Fibroblast of the conjunctiva (primary cell): ENCODE measurements at places on chromosomes 2 and 18.

GRCh38 chr2:119466373-119466772 is 34.7 kb downstream of the TMEM37 start:
- DNase-seq, result no peak

DNA sequence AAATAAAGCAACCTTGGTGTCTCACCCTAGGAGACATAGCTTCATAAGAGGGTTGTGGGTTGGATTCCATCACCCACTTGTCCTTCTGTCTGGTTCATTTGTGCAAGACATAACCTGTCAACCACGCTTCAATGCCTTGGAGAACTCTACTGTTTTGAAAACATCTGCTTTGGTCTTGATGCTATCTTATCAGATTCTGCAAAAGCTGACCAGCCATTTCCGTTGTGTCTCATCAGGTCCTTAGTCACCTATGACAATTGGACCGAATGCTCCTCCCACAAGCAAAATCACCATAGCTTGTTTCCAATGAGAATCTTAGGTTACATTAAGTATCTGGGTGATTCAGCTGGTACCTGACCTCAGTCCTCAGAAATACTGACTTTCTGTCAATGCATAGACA is 35.4 kb downstream of the STAT4 start:
- DNase-seq, result no peak

DNA sequence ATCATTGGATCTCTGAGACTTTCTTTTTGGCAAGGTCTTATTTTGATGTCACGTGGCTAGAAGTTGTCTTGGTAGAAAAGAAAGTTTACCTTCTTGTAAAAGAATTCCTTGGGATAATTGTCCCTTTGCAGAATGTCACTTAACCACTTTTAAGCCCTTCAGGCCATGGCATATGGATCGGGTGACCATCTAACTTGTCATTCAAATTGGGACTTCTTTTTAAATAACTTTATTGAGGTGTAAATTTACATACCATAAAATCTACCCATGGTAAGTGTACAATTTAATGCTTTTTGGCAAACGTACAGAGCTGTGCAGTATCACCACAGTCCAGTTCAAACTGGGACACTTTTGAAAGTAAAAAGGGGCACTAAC is 24.6 kb downstream of the ARMC9 start:
- DNase-seq, result no peak

GRCh38 chr2:10772201-10772867 is 40.3 kb downstream of the PDIA6 start:
- no peak for DNase-seq

DNA sequence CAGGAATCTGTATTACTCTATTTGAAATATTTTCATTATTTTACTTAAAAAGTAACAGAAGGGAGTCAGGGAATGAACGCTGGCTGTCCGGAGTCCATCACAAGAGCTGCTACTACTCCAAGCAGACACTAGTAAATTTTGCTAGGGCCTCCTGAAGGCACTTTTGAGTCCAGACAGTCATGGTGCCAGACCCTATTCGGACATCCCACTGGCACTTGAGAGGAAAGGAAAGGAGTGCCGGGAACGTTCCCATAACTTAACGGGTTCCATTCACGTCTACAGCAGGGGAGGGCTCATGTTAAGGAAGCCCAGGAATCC is 563 bp upstream of the GMCL1 start:
- DNase-seq, result no peak

DNA sequence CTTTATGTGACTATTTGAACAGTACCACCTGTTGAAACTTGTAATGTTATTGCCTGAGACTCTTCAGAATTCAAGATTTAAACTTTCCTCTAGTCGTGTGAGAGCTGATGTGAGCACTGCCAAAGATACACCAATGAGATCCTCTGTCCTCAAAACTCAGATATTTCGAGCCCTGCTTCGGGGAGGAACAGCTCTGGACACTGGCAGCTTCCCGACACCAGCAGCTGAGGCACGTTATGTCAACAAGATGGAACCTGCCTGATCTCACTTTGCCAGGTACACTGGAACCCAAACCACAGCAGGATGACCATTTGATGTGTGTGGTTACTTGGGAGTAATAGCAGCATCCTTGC is 319.9 kb upstream of the RBMS1 start:
- DNase-seq, result no peak

DNA sequence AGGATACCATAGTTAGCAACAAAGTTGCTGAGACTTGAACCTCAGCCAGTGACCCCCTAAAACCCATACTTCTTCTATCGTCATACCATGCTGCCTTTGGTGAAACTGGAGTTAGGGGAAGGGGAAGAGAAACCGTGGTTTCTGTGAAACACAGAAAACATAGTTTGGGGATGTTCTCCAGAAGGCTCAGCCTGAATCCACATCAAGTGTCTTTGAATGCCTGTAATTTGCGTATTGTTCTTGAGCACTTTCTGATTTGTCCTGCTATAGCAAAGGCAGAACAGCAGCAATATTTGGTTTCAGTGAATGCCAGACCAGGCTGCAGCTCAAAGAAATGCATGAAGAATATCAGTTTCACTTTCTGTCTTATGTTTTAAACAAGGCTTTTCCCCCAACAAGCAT is 258.7 kb downstream of the TTC32 start:
- no peak for DNase-seq

DNA sequence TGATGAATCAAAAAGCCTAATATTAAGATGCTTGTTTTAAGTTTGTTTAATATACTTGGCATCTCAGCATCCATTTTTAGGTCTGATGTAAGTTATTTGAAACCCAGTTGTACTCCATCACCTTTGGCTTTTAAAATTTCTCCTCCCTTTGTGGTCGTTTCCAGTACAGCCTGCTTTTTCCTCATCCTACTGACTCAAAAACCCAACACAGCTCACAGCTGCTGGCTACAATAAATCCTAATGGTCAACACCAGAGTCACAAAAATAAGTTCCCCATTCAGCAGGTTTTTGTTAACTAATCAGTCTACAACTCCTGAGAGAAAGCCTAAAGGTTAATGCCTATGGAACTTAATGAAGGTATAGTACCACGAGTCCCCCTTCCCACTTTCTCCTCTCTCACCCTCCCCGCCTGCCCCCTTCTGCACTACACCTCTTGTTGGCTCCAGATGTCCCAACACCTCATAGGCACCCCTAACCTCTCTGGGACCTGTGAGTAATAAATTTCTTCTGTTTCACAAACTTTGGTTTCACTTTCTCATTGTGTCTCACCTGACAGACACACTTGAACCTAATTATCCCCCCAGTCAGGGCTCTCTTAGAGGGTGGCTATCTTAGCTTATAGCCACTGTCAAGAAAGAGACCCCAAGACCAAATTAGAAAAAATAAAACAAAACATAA is 148.6 kb downstream of the GALNT1 start:
- no peak for DNase-seq

GRCh38 chr2:64656379-64656778 is 2.7 kb upstream of the SERTAD2 start:
- no peak for DNase-seq

GRCh38 chr2:230668939-230669303 is 43.7 kb upstream of the CAB39 start:
- DNase-seq, result no peak

DNA sequence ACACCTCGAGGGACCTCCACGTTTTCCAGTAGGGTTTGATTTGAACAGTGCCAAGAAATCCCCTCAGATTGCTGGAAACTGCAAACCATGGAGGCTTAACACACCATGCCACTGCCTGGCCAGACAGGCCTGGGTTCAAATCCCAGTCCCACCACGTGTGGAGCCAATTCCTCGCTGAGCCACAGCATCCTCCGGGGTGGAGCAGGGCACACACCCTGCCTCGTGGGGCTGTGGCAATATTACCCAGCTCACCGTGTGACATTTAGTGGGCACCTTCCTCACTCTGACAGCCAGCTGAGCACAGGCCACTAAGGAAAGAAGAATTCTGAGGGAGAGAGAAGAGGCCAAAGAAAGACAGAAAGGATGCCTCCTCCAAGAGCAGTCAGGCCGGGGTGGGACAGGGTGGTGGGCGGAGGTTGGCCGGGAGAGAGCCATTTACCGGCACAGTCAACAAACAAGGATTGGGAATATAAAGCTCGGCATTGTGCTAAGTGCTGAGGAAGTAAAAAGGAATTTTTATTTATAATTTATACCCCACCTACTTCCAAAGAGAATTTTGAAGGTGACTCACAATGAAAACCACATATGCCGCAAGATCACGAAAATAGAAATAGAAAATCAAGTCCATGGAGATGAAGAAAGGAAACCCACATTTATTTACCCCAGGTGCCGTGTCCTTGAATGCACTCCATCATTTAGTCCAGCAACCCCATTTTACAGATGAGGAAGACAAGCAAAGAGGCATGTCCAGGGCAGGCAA is 111.5 kb downstream of the MCFD2 start:
- DNase-seq, result peak; percentile 30

DNA sequence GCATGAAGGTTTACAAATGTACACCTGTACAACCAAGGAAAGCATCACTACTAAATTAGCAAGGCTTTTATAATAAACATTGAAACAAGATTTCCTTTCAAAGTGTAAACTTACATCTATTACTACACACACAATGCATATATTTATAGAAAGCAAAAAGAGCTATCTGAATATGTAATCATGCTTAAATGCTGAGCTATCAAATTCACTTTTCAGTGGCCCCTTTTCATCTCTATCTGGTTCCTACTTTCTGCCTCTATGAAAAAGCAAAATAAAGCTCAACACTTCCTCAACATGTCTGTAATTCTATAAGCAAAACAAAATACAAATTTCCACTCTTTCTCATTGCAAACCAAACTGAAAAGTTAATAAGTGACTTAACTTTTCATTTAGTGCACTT is 25.5 kb upstream of the SDC1 start:
- no peak for DNase-seq

DNA sequence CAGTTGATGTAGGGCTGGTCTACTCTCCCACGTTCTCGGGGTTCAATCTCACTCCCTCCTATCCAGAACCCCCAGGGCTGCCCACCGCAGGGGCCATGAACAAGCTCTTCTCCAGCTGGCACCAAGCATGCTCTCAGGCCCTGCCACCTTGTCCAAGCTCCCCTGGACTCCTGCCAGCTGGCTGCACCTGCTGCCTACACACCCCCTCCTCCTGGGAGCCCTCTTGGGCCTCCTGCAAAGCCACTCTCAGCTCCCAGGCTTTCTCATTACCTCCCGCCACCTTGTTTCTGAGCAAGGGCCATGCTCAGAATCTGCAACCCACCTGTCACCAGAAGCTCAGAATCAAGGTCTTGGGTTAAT is 56.0 kb downstream of the HDAC4 start:
- no peak for DNase-seq

GRCh38 chr2:238142382-238143205 is 4.1 kb downstream of the KLHL30 start:
- DNase-seq, result no peak

DNA sequence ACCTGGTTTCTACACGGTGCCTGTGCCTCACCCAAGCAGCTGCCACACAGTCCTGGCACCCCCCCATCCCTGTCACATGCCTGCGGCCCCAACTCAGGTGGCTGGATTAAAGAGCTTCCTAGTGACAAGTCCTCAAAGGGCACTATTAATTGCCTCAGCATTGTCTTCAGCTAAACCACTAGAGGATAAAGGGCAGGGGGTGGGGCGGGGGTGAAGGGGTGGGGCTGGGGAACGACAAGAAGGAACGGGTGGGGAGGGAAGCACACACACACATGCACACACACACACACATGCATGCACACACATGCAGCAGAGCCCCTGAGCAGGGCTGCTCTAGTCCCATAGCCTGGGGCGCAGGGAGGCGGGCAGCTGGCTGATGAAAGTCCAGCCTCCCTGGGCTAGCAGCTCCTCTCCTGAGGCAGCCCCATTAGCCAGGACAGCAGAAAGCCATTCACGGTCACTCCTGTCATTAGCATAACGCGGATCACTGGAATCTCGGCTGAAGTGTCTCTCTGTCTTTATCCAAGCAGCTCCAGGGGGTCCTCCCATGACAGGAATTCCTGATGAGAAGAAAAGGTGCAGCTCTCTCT is 7.4 kb upstream of the TEX261 start:
- DNase-seq, result no peak

DNA sequence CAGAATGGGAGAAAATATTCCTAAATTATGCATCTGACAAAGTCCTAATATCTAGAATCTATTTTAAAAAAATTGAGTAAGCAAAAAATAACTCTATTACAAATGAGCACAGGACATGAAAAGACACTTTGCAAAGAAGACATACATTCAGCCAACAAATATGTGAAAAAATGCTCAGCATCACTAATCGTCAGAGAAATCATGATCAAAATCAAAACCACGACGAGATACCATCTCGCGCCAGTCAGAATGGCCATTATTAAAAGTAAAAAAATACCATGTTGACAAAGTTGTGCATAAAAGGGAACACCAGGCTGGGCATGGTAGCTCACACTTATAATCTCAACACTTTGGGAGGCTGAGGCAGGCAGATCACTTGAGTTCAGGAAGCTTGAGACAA is 63.5 kb downstream of the EVA1A start:
- DNase-seq, result no peak

GRCh38 chr2:246489-247144 is 17.2 kb downstream of the SH3YL1 start:
- DNase-seq, result peak; percentile 28
